ENCODE measurements at places on chromosomes 13 and 19. TPM values are rescaled to one million over a fixed set of nuclear protein-coding genes. Genes with fewer than 3 reads are reported as not detected.

Gene SHISA7
- total RNA-seq: not detected

GRCh38 chr19:30364866-30365800 is 7.1 kb upstream of the ZNF536 start:
- DNase-seq: no peak

DNA sequence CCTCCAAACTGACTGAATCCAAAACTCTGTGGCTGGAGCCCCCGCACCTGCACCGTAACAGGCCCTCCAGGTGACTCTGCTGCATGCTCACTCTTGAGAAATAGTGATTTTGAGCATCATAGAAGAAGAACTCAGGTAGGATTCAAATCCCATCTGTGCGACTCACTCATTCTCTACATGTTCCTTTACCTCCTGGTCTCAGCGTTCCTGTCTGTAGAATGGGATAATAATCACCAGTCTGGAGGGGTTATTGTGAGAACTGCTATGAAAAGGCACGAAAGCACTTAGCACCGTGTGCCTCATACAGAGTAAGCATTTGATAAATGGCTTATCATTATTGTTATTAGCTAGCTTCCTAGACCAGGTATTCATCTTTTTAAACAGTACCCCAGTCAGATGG is 36.5 kb upstream of the NPAS1 start:
- DNase-seq: no peak

Gene GPR183
- total RNA-seq: 147 TPM

DNA sequence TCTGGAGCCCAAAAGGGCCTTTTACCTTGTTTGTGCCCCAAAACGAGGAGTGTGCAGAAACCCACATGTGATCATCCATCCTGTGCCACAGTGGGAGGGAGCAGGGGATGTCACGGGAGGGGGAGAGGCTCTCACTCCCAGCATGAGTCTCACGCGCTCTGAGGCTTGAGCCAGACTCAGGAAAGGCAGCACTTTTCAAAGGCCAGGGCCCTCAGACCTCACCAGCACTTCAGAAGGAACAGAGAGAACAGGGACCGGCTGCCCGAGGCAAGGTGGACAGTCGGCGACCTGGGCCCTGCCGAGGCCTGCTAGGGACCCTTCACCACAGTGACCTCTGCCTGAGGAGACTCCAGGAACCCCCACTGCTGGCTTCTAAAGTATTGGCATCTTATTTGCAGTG is 71.7 kb upstream of the WASF3 start:
- no peak for DNase-seq

DNA sequence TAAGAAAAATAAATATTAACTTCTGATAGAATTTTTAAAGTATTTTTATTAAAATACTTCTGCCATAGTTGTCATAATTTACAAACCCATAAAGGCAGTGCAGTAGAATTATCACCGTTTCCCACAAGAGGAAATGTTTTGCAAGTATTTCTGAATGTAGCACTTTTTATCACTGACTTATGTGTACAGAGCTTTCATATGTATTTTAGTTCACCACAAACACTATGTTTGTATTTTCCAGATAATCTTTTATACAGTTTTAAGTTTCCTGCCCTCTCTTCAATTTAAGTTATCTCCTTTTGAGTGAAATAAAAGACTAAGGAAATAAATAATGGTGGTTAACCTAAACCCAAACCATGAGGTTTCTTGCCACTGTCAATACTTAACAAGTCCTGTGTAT is 24.2 kb downstream of the MIPEP start:
- no peak for DNase-seq

DNA sequence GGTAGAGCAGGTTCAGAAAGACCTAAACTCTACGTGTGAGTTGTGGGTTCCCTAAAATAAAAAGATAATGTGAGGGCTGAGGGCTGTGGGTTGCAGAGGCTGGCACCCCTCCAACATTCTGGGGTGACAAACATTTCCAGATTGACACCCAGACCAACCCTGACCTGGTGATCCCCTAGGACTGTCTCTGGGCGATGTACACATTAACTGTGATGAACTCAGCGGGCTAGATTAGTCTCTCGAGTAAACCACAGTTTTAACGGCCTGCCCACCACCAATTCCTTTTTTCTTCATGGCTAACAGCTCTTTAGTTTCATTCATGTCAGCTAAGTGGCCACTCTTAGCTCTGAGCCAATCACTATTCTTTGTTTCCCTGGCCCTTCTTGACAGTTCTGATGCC is 24.8 kb downstream of the SIAH3 start:
- DNase-seq: no peak

- no peak for DNase-seq
Measured at GRCh38 chr13:71621174-71622124, 245.6 kb downstream of the DACH1 start.

GRCh38 chr19:326871-327270 is 17.7 kb downstream of the MIER2 start:
- DNase-seq: no peak

- DNase-seq: no peak
Measured at GRCh38 chr19:7000816-7001215, 20.4 kb downstream of the MBD3L2B start.

DNA sequence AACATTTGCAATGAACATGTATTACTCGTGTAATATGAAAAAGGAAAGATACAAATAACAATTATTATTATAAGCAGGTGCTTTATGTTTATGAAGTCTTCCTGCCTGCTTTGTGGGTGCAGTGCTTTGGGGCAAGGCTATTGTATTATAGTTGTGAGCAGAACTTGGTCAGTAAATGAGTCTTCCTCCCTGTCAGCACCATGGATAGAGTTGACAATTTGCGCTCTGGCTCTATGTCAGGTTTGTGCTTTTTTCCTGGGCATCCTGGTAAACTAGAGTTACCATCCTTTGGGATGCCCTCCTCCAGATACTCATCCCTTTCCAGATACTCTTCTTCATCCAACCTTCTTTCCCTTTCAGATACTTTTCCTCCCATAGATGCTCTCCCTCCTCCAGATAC is 19.6 kb downstream of the ERICH6B start:
- DNase-seq: no peak

DNA sequence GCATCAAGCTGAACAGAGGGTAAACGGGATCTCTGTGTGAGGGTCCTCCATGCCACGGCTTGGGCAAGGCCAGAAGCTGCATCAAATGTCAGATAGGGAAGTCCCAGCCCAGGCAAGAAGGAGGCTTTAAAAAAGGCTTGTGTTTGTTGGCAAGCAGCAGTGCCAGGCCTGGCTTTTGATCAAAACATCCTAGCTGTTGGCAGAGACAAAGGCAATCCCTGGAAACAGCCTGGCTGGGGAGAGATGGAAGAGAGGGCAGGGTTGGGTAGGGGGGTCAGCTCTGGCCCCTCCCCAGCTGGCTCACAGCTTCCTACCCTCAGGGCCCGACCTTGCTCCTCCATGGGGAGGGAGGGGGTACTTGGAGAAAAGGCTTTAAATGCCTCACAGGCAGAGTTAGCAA is 61.8 kb upstream of the KCTD15 start:
- no peak for DNase-seq

Gene FBN3
- total RNA-seq: not detected

GRCh38 chr19:8494158-8494557 is 8.3 kb downstream of the PRAM1 start:
- no peak for DNase-seq

GRCh38 chr13:71350886-71351285 is 516.1 kb downstream of the DACH1 start:
- no peak for DNase-seq

- no peak for DNase-seq
Measured at GRCh38 chr19:10548746-10549276, 5.1 kb downstream of the ATG4D start.

DNA sequence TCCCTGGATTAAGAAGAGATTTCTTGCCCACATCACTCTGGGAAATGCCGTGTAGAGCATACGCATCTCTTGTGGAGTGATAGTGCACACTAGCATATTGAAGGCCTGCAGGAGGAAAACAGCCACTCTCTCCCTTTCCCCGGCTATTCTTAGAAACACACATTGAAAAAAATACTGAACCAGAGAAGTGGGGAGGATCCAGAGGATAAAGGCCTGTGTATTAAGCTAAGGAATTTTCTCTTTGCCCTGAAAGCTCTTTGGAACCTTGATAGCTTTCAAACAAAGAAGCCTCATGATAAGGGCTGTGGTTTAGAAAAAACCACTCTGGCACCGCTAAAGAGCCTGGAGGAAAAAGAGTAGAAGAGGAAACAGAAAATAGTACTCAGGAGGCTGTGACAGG is 386.1 kb upstream of the NBEA start:
- DNase-seq: no peak

DNA sequence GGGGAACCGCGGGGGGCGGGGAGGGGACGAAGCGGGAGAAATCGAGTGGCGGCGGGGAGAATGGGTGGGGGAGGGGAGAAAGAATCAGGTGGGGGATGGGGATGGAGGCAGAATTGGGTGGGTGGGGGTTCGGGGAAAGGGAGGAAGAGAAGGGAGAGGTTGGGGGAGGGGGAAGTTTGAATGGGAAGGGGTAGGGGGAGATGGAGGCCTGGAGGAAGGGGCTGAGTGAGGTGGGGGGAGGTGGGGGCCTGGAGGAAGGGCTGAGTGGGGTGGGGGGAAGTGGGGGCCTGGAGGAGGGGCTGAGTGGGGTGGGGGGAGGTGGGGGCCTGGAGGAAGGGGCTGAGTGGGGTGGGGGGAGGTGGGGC is 403 bp upstream of the ADAMTS10 start:
- no peak for DNase-seq

Gene PDCD5
- total RNA-seq: 207 TPM

DNA sequence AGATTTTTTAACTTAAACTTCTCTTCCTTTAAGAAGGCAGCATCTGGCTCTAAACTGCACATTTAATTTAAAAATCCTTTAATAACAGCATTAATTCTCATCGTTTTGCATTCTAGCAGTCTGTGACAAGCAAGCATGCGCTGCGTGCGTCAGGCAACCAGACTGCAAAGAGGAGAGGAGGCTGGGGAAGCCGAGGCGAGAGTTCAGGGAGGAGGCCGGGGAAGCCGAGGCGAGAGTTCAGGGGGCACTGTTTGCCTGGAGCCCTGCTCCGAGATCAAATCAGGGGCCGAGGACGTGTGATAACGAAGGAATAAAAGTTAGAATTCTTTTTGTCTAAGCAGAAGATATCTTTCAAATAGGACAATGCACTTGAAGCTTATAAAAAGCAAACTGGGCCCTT is 435.7 kb downstream of the EFNB2 start:
- no peak for DNase-seq

GRCh38 chr19:4620675-4621074 is 18.6 kb upstream of the TNFAIP8L1 start:
- DNase-seq: no peak

GRCh38 chr19:3145909-3146676 is 10.3 kb downstream of the GNA15 start:
- no peak for DNase-seq

Gene FUT1
- 0.27 TPM for total RNA-seq

DNA sequence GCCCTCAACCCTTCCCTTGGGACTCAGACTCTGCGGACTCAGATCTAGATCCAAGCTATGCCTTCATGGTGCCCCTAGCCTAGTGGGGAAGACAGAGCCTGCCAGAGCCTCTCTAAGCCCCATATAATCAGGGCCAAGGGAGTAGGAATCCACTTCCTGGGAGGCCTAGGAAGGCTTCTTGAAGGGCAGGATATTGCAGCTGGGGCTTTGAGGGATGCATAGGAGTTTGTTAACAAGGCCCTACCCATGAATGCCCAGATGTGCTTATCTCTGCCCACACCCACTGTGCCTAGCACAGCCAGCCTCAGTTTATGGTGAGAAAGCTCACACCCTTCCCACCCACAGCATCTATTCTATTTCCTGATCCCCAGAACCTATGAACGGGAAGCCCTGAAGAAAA is 11.3 kb downstream of the APBA3 start:
- no peak for DNase-seq

DNA sequence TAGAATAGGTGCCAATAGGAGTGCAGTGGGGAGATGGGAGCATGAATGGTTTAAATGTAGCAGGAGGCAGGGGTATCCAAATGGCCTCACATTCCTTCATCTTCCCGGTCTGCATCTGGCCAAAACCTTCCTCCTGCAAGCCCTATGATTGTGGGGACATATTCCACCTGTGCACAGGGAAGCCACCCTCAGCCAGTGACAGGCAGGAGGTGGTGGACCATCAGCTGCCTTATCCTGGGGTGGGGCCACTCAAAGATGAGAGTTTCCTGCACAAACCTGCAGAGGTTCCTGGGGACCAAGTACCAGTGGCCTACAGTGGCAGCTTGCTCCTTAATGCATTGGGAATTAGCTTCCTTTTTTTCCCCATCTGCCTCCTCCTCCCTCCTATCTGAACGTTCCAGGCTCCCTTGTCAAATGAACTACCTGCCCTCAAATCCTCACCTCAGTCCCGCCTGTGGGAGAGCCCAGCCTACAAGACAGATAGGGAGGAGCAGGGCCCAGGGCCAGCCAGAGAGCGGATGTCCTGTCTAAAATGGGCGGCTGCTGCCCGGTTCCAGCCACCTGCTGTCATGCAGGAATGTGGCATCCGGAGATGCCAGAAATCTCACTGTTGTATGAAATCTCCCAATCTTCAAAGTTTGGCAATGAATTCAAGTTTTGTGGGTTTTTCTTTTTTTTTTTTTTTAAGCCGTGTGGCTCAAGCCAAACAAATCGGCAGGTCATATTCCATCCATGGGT is 85.0 kb downstream of the TSHZ3 start:
- DNase-seq: no peak

DNA sequence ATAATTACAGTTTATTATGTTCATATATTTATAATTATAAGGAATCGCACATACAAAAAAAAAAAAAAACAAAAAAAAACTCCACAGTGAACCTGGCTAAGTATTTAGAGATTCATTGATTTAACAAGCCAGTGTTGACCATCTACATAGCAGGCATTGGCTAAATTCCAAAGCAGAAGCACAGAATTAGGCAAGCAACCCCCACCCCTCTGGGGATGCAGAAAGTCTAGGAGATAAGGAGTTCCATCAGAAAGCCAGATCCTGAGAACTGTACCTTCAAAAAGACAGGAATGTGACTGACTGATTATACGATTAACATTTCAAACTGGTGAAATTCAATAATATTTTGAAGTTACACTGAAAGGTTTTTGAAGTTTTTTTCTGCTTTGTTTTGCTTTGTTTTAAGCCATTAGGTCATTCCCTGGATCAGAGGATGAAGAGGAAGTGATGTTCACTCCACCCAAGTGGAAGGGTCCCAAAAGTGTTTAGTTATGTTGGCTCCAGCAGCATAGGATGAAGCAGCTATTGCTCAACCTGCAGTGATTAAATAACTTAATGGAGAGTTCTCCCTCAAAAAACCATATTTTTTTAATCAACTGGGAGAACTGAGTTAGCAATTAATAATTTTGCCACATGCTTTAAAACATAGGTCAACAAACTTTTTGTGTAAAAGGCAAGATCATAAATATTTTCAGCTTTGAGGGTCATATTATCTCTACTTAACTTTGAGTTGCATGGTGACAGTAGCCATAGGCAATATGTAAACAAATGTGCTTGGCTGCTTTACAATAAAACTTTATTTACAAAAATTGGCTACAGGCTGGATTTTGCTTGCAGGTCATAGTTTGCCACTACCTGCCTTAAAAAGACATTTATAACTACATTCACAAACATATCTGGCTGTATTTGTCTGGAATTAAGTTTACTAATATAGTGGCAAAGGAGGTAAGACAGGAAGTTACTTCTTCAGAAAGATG is 49.6 kb downstream of the DOCK9 start:
- DNase-seq: no peak
